ENCODE measurements at places on chromosomes 6 and 20. TPM values are rescaled to one million over a fixed set of nuclear protein-coding genes. Genes with fewer than 3 reads are reported as not detected.

GRCh38 chr6:21741221-21742109 is 147.9 kb downstream of the SOX4 start:
- DNase-seq, result no peak

DNA sequence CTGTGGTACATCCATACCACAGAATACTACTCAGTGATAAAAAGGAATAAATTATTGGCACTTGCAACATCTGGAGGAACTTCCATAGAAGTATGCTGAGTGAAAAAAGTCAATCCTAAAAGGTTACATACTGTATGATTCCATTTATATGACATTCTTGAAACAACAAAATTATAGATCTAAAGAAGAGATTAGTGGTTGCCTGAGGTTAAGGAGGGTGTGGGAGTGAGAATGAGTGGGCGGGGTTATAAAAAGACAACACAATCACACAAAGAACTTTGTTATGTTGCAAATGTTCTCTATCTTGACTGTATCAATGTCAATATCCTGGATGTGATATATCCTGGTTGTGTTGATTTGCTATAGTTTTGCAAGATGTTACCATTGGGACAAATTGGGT is 21.2 kb downstream of the SNRPB start:
- no peak for DNase-seq

DNA sequence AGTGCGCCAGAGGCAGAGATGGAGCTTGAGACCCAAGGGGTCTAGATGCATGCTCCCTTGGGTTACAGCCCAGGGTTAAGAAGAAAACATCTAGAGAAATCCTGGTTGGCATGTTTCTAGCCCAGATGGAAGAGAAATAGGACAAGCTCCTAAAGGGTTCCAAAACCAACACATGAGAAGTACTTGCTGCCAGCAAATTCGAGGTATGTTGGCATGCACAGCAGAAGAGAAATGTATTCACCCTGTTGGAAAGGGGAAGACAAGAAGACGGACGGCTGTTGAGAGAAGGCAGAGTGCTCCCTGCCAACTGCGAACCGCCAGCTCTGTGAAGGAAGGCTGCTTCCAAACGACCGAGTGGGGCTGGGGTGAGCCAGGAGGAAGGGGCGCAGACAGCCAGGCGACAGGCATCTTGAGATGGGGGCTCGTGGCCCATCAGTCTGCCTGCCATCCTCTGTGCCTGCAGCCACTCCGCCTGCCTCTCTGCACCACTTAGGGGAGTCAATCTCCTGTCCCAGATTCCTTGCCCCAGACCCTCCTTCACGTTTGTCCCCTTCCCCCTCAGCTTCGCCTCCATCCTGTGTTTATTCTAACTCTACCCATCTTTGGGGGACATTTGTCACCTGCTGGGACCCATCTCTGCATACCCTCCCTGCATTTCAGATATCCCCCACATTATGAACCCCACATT is 249.2 kb downstream of the CDC5L start:
- no peak for DNase-seq

- DNase-seq, result no peak
These were observed 62.4 kb upstream of the MRPS10 start for GRCh38 chr6:42279966-42280629.

DNA sequence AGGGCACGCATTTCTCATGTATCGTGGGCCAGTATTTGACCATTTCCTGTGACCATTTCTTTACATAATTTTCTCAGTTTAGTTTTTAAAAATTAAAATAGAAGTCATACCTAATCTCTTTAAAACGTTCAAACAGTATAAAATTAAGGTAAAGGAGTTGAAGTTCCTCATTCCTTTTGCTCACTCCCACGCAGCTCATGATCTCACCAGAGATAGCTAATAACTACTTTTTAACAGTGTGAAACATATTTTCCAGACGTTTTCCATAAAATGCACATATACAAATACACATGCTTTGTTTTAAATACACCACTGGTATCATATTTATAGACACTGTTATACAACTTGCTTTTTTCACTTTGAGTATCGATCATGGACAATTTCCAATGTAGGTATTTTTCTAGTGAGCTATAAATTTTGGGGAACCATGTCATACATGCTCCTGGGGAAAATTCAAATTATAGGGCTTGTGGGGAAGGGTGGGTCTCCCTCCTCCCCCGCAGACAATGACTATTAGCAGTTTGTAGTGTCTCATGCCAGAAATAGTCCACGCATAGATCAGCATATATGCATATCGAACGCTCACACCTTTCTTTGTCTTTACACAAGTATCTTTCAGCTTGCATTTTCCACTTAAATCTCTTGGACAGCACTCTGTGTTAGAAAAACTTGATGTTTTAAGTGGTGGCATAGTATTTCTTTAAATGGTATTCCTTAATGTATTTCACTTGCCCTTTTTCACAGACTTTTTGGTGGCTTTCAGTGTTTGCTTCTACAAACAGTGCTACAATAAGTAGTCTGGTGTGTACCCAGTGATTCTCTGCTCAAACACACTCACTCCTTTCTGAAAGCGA is 145.5 kb upstream of the ZNF217 start:
- no peak for DNase-seq

- no peak for DNase-seq
These were observed 509.3 kb upstream of the MAN1A1 start for GRCh38 chr6:119858901-119859300.

- no peak for DNase-seq
These were observed 81.0 kb downstream of the INSM1 start for GRCh38 chr20:20448881-20449280.

- no peak for DNase-seq
These were observed 6.5 kb upstream of the BTN3A2 start for GRCh38 chr6:26358511-26358981.

- DNase-seq, result no peak
These were observed 16.2 kb upstream of the RSPO3 start for GRCh38 chr6:127102299-127102698.

GRCh38 chr6:16884526-16884925 is 123.3 kb upstream of the ATXN1 start:
- no peak for DNase-seq

DNA sequence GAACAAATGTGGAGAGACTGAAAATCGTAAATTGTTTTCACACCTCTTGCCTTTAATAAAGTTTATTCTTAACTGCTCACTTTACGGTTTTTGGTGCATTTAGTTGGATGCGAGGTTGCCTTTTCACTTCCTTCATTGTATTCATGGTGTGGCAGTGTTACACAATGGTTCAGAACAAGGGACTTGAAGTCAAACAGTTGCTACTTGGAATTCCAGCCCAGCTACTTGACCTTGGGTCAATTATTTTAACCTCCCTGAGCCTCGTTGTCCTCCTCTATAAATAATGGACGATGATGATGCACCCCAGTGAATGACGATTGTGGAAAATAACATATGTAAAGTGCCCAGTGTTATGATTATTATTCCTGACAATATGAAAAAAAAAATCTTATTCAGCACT is 72.3 kb downstream of the CARMIL1 start:
- no peak for DNase-seq

DNA sequence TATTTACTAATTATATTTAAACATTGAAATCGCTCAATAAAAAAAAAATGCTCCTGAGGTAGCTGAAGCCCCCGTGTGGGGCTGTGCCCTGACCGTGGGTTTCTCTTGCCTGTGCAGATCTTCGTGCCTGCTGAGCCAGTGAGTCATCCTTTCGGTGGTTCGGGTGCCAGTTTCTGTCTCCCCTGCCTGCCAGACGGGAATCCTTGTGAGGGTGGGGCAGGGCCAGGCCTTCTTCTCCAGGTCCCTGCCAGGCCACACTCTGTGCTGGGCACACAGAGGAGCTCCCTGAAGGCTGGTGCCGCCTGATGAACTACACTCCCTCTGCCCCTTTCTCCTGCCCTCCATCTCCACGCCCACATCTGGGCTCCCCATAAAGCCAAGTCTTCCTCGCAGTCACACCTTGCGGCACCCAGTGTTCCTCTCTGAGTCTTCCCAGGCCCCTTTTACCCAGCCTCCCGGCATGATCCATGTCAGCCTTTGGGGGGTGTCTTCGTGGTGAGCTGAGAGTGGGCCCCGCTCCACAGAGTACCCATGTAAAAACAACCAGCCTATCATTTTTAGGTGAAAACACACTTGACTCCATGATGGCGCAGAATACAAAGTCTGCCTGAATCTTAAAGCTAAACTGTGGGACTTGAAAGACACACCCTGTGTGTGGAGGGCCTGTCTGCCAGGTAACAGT is 19.3 kb downstream of the FGD2 start:
- DNase-seq, result no peak

PABPC1L gene
- polyA plus RNA-seq, result 44.8 TPM

MATN4 gene
- polyA plus RNA-seq, result 0.21 TPM

SMOC2 gene
- 17.7 TPM for polyA plus RNA-seq

ROMO1 gene
- 91.1 TPM for polyA plus RNA-seq

SCRT2 gene
- not detected for polyA plus RNA-seq

LZTS3 gene
- 19.9 TPM for polyA plus RNA-seq

MRPS26 gene
- 81.1 TPM for polyA plus RNA-seq

MTFR2 gene
- 3.4 TPM for polyA plus RNA-seq
